Bronchial epithelial cell (primary cell): ENCODE measurements at places on chromosomes 3 and 15. TPM values are rescaled to one million over a fixed set of nuclear protein-coding genes. Genes with fewer than 3 reads are reported as not detected.

Gene NOX5
- total RNA-seq: under 0.01 TPM in 1 of 2 replicates, not detected in the other

Gene SCG3
- total RNA-seq: not detected in 2 replicates

Gene PLAAT1
- total RNA-seq: 1.6 and 4.5 TPM in 2 replicates

Gene INKA1
- total RNA-seq: 19.5 and 21.6 TPM in 2 replicates

Gene GJD2
- total RNA-seq: not detected in 2 replicates

Gene CD86
- total RNA-seq: 0.26 TPM in 1 of 2 replicates, not detected in the other

Gene SLC35G2
- 2.1 and 2.9 TPM in 2 replicates for total RNA-seq

- no peak for DNase-seq
Observed at GRCh38 chr3:179958143-179958542, 78.6 kb downstream of the PEX5L start.

DNA sequence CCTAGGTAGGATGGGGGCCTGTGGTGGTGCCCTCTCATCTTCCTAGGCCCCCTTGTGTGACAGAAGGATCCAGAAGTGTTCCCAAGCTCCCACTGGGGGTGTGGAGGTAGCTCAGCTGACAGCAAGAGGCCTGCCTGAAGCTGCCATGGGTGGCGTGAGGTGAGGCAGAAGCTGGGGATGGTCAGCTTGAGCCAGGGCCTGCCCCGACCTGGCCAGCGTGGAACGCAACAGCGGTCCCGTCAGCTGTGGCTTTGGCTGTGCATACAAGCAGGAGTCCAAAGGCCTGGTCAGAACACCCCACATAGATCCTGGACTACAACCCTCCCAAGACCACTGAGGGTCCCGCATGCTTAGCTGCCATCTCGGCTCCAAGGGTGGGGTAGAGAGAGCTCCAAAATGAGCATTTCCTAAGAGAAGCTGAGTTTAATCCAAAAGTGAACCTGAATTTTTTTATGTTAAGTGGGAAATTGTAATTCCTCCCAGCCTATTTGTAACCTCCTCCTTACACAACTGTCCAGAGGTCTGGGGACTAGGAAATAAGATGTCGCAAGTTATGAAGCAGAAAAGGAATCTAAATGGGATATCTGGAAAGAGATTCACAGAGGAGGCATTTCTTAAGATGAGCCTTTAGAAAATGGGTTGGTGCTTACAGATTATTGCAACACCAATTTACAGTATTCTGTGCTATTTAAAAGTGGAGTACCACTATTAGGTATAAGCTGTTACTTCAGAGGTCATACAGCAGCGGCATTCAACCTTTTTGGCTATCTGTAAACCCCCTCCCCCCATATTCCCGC is 9.9 kb upstream of the PLA2G4D start:
- no peak for DNase-seq

DNA sequence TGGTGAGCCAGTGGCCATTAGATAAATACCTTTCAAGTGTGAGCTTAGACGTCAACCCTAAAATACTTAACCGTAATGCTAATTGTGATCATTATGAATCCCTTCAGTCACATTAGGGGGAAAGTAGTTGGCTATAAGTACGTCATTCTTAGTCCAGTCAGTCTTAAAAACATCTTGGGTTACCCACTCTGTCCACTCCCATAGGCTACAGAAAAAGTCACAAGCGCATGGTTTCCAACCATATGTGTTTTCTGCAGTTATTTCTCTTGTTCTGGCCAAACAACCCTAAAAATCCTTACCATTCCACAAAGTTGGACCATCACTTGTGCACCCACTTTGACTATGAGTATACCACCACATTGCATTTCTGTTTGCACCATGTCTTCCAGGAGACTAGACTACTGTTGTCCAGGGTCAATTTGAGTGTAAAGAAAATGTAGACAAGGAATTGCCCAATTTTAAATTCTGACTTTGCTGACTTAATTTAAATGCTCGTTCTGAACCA is 3.3 kb downstream of the RPL15 start:
- no peak for DNase-seq

DNA sequence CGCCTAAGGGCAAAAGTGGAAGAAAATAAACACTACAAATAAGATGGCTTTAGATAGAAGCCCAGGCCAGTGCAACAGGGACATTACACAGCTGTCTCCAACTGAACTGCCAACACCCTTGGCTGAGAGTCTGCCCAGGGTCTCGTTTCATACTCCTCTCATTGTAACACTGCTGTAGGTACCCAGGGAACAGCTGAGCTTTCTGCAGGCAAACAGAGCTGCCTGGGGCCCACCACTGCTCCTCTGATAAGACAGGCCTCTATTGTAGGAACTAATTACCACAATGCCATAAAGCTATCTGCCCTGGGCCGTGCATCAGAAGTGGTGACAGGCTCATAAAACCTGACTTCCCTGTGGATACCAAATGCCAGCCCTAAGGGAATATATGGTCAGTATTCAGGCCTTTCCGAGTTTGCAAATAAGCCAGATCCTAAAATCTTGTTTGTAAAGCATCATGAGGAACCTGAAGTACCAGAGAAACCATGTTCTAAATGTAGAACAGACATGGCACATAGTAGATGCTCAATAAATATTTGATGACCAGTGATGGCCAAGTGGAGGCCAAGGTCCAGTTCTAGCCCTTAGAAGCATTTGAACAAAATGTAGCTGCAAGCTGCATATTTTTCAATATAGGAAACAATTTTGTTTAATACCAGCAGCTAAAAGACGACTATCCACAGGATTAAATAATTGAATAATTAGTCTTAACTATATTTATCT is 84.3 kb upstream of the NEO1 start:
- no peak for DNase-seq
